Non-pigmented ciliary epithelial cell (primary cell): ENCODE measurements at places on chromosomes 4 and X.
A peak's percentile ranks its signal among the peaks of the same experiment; 100 is the strongest.

GRCh38 chr4:7524064-7524682, 89.4 kb upstream of the PSAPL1 start:
- DNase-seq, result no peak

DNA sequence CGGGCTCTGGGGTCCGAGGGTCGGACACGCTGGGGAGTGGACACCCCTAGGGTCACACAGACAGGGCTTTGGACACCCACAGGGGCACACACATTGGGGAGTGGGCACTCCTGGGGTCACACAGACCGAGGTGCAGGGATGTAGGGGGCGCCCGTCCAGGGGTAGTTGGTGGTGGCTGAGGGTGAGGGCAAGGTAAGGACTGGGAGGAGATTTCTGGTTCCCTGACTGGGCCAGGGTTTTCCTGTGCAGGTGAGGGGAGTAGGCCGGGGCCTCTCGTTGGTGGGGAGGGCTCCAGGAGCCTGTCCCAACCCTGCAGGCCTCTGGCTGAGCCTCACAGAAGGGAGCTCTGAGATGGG, 21.9 kb upstream of the WDR45 start:
- no peak for DNase-seq

- DNase-seq, result no peak
Measured at GRCh38 chrX:23854945-23855344, 52.8 kb downstream of the APOO start.

- DNase-seq, result no peak
Measured at GRCh38 chr4:119184128-119184527, 28.4 kb upstream of the USP53 start.

DNA sequence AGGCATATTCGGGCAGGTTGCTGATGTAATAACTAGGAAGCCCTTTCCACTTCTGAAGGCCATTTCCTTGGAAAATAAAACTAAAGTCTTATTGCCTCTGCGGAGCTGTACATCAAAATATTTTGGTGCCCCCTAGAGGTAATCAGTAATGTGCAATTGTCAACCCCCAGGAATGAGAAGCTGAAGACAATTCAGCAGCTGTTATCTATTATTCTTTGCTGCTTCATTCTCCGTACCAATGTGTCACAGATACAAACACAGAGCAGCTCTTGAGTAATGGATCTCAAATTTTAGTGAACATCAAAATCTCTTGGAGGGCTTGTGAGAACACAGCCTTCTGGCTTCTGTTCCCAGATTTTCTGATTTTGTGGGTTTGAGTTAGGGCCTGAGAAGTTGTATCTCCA, 3.5 kb upstream of the SLIT2 start:
- DNase-seq, result peak; percentile 49

DNA sequence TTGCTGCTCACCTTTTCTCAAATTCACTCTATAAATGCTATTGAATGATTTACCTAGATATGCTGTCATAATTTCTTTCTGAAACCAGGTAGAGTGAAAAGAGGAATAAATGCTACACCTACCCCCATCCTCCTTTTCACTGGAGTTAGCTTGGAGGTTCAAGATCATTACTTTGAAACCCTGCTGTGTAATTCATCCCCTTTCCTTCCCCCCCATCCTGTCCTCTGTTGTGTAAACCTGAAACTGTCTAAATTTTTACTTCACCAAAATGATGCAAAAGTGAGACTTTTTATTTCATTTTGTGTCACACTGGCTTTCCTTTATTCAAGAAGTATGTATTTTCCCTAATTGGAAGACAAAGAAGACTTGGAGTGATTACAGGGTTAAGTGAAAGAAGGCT, 5.4 kb downstream of the ZCCHC18 start:
- DNase-seq, result no peak

GRCh38 chrX:41337140-41337539, 3.2 kb downstream of the DDX3X start:
- DNase-seq, result no peak

- DNase-seq, result no peak
Measured at GRCh38 chr4:10590896-10591295, 93.7 kb downstream of the CLNK start.

DNA sequence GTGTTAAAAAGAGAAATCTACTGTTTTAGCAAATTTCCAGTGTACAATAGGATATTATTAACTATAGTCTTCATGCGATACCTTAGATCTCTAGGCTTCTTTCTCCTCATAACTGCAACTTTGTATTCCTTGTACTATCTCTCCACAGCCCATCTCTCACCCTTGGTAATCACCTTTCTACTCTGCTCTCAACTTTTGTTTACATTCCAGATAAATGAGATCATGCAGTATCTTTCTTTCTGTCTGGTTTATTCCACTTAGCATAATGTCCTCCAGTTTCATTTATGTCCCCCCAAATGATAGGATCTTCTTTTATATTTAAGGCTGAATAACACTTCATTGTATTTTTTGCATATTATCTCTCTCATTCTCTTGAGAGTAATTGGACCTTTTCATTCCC, 165.5 kb downstream of the HS3ST1 start:
- DNase-seq, result no peak

DNA sequence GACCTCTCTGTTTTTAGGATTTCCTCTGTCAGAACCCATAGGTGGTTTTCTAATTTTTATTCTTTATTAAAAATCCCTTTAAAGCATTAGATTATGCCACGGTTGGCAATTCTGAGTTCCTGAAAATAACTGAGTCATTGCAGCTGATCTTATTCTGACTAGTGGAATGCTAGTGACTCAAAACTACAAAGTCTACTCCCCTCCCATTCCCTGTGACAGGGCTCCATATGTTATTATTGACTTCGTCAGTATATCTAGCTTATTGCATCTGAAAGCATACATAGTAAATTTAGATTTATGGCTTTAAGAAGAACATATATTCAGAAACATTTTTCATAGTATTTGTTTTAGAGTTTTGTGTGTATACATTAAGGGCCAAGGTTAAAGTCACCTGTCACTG, 38.5 kb downstream of the HERC3 start:
- DNase-seq, result peak; percentile 52

GRCh38 chr4:52197306-52197705, 146.2 kb downstream of the SPATA18 start:
- no peak for DNase-seq

DNA sequence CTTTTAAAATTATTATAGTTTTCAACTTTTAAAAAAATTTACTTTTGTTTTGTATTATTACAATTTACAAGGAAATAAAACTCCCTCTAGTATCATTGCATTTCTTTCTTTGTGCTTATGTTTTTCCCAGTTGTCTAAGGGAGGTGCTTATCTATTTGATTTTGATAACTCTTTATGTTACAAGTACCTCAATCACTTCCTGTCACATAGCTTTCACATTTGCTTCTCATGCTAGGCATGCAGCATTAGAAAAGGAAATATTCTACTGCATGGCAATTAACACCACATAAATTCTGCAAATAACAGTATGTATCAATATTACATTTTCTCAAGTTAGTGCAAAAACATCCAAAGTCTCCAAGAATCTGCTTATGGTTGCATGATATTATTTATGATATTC, 180.3 kb upstream of the HS3ST1 start:
- DNase-seq, result no peak

DNA sequence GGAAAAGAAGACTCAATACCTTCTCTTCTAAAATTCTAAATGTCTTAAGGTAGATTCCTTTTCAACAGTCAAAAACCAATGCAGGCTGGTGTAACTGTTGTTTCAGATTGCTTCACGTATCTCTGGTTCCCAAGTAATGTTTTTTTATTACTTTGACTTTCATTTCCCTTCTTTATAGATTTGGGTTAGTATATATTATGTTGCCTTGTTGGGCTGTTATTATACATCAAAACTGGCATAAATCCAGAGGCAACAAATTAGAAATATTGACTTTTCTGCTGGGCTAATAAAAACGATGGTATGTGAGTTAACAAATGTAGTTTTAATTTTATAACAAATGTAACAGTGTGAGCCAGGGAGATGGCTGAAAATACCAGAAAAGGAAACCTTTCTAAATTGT, 444.7 kb upstream of the TENM3 start:
- no peak for DNase-seq

DNA sequence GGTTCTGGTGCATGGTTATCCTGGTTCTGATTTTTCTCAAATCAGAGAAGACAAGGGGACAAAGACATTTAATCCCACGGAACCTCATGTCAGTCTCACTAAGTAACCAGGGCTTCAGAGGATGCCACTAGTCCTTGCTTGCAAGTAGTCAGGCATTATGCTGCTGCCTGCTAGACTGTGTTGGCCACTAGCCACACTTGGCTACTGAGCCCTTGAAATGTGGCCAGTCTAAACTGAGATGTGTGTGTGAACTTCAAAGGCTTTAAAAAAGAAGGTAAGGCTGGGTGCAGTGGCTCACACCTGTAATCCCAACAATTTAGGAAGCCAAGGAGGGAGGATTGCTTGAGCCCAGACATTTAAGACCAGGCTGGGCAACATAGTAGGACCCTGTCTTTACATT, 48.6 kb upstream of the IGFBP7 start:
- no peak for DNase-seq

GRCh38 chrX:117840645-117841044, 276.0 kb downstream of the KLHL13 start:
- no peak for DNase-seq

GRCh38 chr4:184798504-184798903, 27.3 kb downstream of the ACSL1 start:
- DNase-seq, result no peak

GRCh38 chr4:119105605-119106004, 30.0 kb upstream of the MYOZ2 start:
- no peak for DNase-seq

GRCh38 chr4:89137695-89138094, 26.4 kb downstream of the TIGD2 start:
- no peak for DNase-seq

- DNase-seq, result no peak
Measured at GRCh38 chr4:67928546-67928945, 34.7 kb downstream of the TMPRSS11A start.

DNA sequence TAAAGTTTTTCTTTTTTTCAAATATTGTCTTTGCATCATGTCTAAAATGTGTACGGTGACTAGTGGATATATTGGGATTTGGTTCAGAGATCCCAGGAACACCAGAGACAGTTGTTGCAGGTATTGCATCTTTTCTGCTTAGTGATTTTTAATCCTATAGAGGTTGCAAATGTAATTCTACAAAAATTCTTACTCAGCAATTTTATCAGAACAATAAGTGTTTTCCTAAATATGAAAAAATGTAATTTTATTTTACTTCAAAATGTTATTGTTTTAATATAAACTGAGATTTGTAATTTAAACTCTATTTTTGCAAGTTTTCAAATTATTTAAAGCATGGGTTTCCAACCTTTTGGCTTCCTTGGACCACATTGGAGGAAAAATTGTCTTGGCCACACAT, 8.2 kb downstream of the ZNF718 start:
- DNase-seq, result no peak

- DNase-seq, result no peak
Measured at GRCh38 chrX:153693216-153694086, 5.7 kb downstream of the SLC6A8 start.

- DNase-seq, result no peak
Measured at GRCh38 chr4:137083571-137084135, 448.6 kb downstream of the PCDH18 start.

GRCh38 chr4:72911316-72911715, 158.2 kb downstream of the COX18 start:
- DNase-seq, result no peak

GRCh38 chrX:118724775-118725174, 2.6 kb upstream of the IL13RA1 start:
- no peak for DNase-seq

GRCh38 chr4:144574000-144574399, 72.0 kb upstream of the HHIP start:
- DNase-seq, result no peak

GRCh38 chr4:39770005-39770404, 72.1 kb downstream of the UBE2K start:
- DNase-seq, result no peak

DNA sequence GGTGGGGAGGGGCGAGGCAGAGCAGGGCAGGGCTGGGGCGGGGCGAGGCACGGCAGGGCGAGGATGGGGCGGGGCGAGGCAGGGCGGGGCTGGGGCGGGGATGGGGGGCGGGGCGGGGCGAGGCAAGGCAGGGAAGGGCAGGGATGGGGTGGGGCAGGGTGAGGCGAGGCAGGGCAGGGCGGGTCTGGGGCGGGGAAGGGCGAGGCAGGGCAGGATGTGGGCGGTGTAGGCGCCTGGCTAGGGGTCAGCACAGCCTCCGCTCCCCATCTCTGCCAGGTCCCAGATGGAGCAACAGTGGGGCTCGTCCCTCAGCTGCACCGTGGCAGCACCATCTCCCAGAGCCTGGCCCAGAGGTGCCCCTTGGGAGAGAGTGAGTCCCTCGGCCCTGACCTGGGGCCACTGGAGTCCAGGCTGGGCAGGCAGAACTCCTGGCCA, 4.2 kb upstream of the SRPK3 start:
- no peak for DNase-seq

DNA sequence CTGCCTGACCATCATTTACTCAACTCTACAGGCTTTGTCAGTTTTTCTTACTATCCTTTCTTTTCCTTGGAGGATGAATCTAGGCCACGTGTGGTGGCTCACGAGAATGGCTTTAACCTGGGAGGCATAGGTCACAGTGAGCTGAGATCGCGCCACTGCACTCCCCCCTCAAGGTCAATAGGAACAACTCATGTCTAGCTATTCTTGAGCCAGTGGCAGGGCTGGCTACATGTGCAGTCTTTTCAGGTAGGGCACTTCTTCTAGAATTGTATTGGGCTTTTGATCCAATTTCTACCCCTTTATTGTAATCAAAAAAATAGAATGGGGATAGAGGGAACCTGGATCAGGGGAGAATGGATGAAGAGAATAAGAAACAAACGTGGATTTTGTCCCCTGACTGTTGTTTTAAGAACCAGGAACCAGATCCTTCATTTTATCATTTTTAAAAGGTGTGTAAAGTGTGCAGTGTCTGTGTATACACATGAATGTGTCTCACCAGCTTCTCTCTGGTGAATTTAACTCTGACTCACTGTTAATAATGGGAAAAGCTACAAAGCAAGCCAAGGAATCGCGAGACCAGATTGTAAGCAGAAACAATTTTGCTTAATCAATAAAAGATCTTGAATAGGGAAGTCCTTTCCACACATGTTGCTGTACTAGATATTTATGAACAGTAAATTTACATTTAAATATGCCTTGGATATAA, 283.9 kb upstream of the GPC4 start:
- no peak for DNase-seq

DNA sequence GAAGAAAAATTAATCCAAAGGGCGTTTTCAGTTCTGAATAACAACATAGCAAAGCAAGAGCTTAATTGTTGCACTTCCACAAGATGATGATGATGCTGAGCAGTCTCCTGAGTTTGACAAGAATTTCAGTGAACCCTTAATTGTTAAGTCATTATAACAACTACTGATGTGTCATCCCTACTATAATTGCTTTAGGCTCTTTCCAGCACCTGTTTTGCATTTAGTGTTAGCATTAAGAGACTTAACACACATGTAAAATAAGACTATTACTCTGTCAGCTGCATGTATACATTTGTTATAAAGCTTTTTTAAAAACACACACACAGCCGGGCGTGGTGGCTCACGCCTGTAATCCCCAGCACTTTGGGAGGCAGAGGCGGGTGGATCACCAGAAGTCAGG, 37.9 kb upstream of the GALNT7 start:
- no peak for DNase-seq

- no peak for DNase-seq
Measured at GRCh38 chrX:13449441-13449840, 120.0 kb upstream of the EGFL6 start.

GRCh38 chr4:123106747-123107146, 184.3 kb upstream of the NUDT6 start:
- no peak for DNase-seq

GRCh38 chrX:19889582-19890342, 2.4 kb upstream of the SH3KBP1 start:
- DNase-seq, result peak; percentile 61

- no peak for DNase-seq
Measured at GRCh38 chr4:168220893-168221292, 97.7 kb downstream of the DDX60 start.

- DNase-seq, result peak; percentile 8
Measured at GRCh38 chr4:14130551-14130950, 503.0 kb upstream of the BOD1L1 start.
